ENCODE measurements at places on chromosomes 11 and 22. TPM values are rescaled to one million over a fixed set of nuclear protein-coding genes. Genes with fewer than 3 reads are reported as not detected.
A peak's percentile ranks its signal among the peaks of the same experiment; 100 is the strongest.

DNA sequence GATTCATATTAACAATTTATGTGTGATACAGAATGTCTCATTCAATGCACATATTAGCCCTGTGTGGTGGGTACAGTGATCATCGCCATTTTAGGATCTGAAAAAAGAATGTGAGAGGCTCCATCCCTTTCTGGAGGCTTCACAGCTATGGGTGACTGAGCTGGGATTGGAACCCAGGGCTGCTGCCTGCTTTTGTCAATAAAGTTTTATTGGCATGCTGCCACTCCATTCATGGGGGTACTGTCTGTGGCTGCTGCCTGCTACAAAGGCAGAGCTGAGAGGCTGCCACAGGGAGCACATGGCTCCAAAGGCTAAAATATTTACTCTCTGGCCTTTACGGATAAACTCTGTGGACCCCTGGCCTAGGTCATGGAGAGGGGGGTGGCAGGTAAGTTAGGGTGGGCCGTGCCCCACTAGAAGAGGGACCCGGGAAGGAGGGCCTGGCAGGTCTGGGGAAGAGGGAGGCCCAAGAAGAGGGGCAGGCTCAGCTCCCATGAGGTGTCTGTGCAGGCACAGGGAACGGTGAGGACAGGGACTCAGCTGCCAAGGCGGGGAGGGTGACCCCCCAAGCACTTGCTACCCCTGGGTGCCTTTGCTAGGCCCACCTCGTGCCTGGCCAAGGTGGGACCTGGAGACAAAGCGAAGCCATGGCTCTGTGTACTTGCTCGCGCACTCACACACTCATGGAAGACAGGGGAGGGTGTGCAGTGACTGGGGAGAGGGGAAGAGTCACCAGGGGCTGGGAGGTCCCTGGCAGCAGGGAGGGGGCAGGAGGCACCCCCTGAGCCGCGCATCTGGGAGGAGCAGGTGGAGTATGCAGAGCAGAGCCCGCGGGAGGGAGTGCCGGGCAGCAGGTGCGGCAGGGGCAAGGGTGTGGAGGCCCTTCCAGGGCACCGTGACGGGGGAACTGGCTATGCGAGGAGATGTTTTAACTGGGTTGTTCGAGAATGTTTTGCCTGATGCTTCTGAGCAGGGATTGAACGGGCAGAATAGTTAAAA is 335.3 kb downstream of the CTTN start:
- DNase-seq = no peak

DNA sequence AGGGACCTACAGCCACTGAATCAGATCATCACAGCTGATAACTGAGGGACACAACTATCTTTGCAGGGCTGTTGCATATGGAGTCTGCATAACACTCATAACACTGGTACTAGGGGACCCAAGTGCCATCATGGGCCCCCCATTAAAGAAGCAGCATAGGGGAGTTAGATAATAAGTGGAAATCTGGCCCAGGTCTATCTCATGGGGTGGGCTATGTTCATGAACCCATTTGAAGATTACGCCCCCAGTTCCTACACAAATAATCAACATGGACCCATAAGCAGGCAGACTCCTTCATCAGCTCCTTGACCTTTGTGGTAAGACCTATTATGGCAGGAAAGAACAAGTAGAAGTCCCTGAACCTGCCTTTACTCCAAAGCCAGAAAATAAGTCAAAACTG is 48.8 kb downstream of the ASCL2 start:
- DNase-seq = no peak

DNA sequence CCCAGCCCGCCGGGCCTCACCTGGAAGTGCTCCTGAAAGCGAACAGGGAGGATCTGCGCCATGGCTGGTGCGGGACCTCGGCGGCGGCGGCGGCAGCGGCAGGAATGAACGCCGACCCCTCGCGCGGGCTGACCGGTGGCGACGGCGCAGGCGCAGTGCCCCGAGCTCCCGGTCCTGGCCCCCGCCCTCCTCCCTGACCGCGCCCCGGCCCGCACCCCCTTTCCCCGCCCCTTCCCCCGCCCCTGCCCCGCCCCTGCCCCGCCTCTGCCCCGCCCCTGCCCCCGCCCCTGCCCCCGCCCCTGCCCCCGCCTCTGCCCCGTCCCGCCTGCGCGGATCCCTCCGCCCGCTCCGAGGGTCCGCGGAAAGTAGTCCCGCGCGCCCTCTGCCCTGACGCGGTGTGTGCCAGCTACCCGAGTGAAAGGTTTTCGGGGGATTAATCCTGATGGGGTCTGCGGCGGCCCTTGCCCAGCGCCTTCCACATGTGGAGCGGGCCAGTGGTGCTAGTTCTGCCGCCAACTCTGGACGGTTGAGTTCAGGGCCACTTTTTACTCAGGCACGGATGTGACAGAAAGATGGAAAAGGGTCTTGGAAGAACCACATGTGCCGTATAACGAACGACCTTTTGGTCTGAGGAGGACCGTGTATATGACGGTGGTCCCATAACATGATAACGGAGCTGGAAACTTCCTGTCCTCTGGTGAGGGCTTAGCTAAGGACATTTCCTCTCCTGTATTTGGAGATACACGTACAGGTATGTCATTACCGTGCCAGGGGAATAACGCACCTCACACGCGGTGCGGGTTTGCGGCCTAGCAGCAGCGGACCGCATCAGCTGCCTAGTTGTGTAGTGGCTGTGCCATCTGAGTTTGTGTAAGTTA is at the start of gene CLTCL1:
Gene CLTCL1, minus strand, starts transcription at position 140 of the 878 bp plus-strand sequence. Its CDS starts 78 bp downstream, at position 62.
- peak; percentile 67 for DNase-seq

GRCh38 chr11:123584186-123584585 is 70.2 kb downstream of the SCN3B start:
- DNase-seq = no peak

GRCh38 chr22:17911887-17912286 is 112.5 kb downstream of the MICAL3 start:
- no peak for DNase-seq

DNA sequence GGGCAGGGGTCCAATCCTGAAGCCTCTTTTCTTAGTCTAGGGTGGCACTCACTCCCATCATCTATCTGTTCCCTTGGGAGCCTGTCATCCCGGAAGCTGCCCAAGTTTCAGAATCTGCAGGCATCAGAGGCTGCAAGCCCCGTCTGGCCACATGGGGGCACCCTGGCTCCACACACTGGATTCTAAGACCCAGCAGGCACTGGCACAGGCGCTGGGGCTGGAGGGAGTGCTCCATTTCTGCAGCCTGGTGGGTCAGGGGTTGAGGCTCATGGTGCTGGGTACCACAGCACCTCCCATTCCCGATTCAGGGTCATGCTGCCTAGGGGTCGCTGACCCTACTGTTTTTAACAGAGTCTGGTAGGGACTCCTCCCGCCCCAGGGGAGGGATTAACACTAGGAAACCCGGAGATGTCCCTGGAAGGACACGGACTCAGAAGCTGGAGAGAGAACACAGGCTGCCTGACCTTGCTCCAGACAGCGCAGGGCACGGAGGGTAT is 243.9 kb upstream of the SYN3 start:
- peak; percentile 50 for DNase-seq

GRCh38 chr22:30885591-30885990 is 83.0 kb downstream of the MORC2 start:
- no peak for DNase-seq

Gene KLHL35
- total RNA-seq = 0.21 TPM

- DNase-seq = no peak
These were observed 3.6 kb upstream of the SELENOO start for GRCh38 chr22:50197000-50197800.

GRCh38 chr11:84384731-84385130 is 1098.6 kb upstream of the CCDC90B start:
- peak; percentile 9 for DNase-seq

Gene OR8A1
- not detected for total RNA-seq

Gene IL10RA
- total RNA-seq = 41.2 TPM

Gene SLC22A12
- total RNA-seq = not detected

Gene MCHR1
- not detected for total RNA-seq

GRCh38 chr22:21697880-21698279 is 32.1 kb downstream of the PPIL2 start:
- no peak for DNase-seq

Gene HOATZ
- not detected for total RNA-seq

Gene GNG3
- total RNA-seq = not detected

Gene RAPSN
- not detected for total RNA-seq

Gene CBX7
- total RNA-seq = 12.5 TPM

Gene ADORA2A
- total RNA-seq = 45.1 TPM

Gene FGF19
- total RNA-seq = not detected

Gene LRRN4CL
- total RNA-seq = 0.16 TPM

DNA sequence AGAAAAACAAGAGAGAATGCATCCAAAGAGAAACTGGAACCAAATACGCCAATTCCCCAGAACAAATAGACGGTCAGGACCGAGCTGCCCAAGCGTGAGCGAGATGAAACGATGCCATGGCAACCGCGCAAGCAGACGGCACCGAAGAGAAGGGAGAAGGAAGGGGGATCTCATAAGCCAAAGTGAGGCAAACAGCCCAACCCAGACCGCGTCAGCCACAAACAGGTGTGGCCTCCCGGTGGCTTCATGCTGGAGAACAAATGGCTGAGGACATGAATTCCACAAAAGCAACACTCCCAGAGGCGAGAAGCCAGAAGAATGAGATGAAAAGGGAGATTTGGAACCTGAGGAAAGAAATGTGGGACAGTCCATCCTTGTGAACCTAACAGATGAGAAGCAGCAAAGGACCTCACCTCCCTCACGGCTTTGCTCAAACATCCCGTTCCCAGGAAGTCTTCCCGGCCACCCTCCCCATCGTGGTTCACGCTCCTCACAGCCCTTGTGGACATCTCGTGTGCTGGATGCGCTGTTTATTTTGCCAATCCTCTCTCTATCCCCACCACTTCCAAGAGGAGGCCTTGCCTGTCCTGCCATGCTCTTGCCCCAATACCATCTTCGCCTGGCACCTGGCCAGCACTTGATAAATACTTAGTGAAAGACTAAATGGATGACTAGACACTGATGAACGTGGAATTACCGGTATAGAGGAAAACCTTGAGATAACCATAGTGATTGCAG is 89.1 kb upstream of the RTL6 start:
- DNase-seq = peak; percentile 16

DNA sequence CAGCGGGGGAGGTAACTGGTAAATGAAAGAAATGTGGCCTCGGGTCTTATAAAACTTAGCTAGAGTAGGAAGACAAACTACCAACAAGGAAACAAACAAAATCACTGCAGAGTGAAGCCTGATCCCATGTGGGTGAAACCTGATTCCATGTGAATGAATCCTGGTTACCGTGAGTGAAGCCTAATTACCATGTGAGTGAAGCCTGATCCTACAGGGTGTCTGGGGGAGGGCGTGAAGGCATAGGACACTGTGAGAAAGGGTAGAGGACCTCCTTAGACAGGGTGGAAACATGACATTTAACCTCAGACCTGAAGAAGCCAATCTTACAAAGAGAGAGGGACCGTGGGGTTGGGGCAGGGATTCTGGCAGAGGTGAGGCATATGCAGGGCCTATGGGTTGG is 106.2 kb upstream of the USP47 start:
- DNase-seq = no peak

Gene ZNF214
- not detected for total RNA-seq

DNA sequence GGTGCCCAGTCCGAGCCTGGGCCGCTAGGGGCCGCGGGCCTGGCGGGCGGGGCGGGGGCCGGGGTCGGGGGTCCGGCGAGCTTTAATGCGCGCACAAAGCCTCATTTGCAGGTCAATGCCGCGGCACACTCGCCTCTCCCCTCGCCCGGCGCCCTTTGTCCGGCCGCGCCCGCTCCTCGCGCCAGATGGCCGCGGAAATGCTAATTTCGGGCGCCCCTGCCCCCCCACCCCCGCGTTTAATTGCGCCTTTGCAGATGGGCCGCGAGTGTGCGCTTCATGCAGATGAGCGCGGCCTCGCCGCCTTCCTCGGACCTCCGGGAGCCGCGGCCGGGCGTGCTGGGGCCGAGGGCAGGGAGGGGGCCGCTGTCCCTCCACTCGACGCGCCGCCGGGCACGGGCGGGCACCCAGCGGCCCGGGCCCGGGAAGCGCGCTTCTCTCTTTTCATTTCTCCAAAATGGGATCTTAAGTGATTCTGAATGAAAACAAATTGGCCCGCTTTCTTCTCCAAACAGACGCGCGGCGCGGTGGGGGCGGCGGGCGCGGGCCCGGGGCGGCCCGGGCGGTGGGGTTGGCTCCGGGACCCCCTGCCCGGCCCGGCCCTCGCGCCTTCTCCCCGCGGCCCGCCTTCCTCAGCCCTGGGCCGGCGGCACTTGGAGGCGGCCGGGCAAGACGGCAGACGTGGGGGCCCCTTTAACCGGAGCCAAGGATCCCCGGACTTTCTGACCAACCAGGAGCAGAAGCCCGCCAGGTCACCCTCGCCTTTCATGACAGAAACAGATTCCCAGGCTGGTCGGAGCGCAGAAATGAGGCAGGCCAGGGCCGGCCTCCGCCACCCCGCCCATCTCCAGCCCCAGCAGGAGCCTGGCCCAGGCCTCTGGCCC is 22.9 kb downstream of the CDKN1C start:
- no peak for DNase-seq

GRCh38 chr22:44181033-44181911 is 547 bp downstream of the PARVG start:
- peak; percentile 69 for DNase-seq

GRCh38 chr11:121268581-121268980 is 24.0 kb upstream of the SC5D start:
- DNase-seq = no peak

- DNase-seq = no peak
These were observed 221.3 kb downstream of the CADM1 start for GRCh38 chr11:115282923-115283322.

Gene NLRP10
- total RNA-seq = not detected

GRCh38 chr22:42131562-42131961 is 952 bp upstream of the CYP2D6 start:
- DNase-seq = no peak

DNA sequence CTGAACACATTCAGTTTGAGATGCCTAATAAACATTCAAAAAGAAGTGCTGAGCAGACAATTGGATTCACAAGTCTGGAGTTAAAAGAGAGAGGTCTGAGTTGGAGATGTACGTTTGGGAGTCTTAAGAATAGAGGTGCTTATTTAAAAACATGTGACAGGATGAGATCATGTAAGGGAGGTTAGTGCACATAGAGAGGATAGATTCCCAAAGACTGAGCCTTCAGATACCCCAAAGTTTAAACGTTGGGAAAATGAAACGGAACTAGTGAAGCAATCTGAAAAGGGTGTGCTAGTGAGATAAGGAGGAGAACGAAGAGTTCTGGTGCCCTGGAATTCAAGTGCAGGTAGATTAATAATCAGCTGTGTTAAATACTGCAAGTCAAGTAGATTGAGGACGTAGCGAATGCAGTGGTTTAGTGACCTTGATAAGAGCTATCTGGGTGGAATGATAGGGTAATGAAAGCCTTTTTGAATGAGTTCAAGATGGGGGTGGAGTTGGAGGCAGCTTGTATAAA is 63.7 kb downstream of the HIPK3 start:
- no peak for DNase-seq

- DNase-seq = no peak
These were observed 111.5 kb upstream of the E2F8 start for GRCh38 chr11:19352072-19352770.

Measured in activated naive CD8-positive, alpha-beta T cell treated with anti-CD3 and anti-CD28 coated beads for 36 hours (primary cell).